Erythroblast (primary cell): ENCODE measurements at places on chromosomes 13 and 19.

DNA sequence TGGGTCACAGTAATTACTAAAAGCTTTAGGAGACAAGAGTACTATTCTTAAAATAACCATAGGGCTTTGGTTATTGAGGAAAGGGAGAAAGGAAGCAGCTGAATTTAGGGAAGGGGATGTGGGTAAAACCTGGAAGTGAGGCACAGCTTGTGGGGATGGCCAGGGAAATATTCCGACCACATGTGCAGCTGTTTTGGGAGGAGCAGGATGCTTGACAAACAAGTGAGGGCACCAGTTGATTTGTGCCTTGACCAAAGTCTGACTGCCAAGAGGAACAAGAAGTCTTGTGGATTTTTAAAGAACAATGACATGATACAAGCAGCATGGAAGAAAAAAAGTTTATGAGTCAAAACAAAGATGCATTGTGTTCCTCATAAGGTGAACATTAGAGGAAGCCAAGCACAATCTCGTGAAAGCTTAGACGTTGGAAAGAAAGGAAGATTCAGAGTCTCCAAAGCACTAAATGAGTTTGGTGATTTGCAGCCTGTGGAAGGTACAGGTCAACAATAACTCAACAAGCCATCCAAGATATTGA lies 108.5 kb upstream of the GPC6 start:
- DNase-seq = no peak

GRCh38 chr13:91564396-91564795 lies 166.0 kb downstream of the GPC5 start:
- no peak for DNase-seq

- no peak for DNase-seq
Observed at GRCh38 chr13:106628936-106629659, 61.2 kb upstream of the ARGLU1 start.

- DNase-seq = no peak
Observed at GRCh38 chr19:31271306-31271911, 77.8 kb downstream of the TSHZ3 start.

GRCh38 chr13:113839536-113840204 lies 24.2 kb downstream of the GAS6 start:
- DNase-seq = no peak
